Left lung (tissue), 14 donors: ENCODE measurements at places on chromosomes 12 and 14. TPM values are rescaled to one million over a fixed set of nuclear protein-coding genes. Genes with fewer than 3 reads are reported as not detected.

- no peak for DNase-seq
Measured at GRCh38 chr12:6106218-6106617, 18.3 kb downstream of the VWF start.

Gene CCDC175
- polyA plus RNA-seq = 0.41 TPM

DNA sequence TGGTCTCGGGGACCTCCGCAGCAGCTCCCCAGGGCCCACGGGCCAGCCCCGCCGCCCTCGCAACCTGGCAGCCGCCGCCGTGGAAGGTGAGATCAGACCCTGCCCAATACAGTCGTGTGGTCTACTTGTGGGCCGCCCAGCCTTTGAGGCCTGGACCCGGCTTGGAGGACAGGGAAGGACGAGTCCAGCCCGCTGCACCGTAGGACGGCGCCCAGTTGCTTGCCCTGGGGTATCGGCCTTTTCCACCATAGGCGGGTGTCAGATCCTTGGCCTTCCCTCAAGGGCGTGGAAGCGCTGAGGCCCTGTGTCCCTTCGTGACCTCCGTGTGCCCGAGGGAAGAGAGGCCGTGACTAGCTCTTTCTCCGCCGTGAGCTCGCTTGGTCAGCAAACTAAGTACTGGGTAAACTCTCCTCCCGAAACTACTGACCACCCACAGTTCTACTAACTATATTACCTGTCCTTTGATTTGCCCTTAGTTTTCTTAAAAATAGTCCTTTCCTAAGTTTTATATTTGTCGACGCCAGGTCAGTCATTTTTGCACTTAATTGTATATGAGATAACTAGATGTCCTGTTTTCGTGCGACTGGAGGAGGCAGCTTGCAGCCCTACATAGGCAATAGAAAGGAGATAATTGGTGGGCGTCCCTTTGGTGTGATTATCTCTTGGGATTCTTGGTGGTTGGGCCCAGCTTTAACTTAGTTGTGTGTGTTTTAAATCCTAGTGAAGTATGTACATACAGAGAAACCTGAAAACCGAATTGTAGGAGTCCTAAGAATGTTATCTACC, 757 bp downstream of the SLC25A3 start:
- DNase-seq = peak; percentile 52

- DNase-seq = no peak
Measured at GRCh38 chr12:130983328-130984017, 29.8 kb downstream of the ADGRD1 start.

- DNase-seq = no peak
Measured at GRCh38 chr14:23183158-23183470, 346 bp downstream of the SLC7A8 start.

DNA sequence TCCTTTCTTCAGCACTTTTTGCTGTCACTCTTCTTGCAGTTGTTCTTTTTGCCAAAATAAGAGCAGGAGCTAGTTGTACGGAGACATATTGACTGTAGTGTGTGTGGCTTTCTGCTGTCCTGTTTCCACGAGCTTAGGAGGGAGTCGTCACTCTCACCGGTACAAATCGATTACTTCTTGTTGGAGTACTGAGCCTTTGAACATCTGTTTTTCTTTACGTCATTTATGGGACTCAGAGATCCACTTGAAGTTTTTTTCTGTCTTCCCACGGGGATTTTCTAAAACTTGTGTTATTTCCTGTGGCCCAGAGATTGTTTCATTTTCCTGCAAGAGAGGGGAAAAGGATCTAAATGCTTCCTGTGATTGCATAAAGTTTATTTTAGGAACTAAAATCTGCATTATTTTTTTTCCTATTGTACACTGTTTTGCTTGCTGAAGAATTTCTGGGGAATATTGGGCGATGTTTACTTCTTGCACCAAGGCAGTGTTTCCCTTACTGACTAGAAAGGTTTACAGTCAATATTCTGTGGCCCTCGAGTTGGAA, 199.8 kb upstream of the ARHGAP5 start:
- no peak for DNase-seq

GRCh38 chr12:47650469-47650868, 55.4 kb downstream of the RPAP3 start:
- no peak for DNase-seq

GRCh38 chr14:106681568-106681967, 1155.2 kb downstream of the TMEM121 start:
- no peak for DNase-seq

GRCh38 chr14:35963209-35963608, 137.1 kb downstream of the BRMS1L start:
- no peak for DNase-seq

DNA sequence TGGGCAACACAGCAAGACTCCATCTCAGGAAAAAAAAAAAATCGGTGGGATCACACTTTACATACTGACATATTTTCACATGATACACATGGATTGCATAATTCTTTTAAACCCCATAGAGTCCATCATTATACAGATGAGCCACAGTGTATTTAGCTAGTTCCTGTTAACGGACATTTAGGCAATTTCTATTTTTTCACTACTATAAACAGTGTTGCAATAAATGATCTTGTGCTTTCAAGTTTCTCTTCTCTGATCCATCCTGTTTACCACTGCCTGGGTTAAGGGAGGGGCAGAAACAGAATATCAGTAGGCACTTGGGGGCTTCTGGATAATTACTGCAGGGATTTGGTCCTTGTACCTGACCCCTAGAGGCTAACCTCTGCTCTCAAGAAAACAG, 43.4 kb upstream of the SPTLC2 start:
- no peak for DNase-seq

Gene EEA1
- polyA plus RNA-seq = 18.3 TPM

GRCh38 chr12:2835691-2836403, 1.0 kb upstream of the NRIP2 start:
- DNase-seq = no peak

DNA sequence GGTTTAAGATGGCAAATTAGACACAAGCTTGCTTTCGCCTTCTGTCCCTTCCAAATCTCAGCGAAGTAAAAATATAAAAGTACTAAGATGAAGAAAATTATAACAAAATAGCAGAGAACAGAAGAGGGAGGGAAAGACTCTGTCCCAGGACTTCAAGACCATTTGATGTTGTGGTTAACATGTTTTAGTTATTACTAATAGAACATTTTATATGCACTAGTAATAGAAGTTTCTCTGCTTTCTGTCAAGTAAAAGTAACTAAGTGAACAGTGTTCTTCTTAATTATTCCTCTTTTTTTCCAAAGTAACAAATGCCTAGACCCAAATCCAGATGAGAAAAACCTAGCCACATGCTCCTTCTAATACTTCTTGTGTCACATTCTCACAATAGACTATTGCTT, 85.1 kb upstream of the DAAM1 start:
- no peak for DNase-seq

DNA sequence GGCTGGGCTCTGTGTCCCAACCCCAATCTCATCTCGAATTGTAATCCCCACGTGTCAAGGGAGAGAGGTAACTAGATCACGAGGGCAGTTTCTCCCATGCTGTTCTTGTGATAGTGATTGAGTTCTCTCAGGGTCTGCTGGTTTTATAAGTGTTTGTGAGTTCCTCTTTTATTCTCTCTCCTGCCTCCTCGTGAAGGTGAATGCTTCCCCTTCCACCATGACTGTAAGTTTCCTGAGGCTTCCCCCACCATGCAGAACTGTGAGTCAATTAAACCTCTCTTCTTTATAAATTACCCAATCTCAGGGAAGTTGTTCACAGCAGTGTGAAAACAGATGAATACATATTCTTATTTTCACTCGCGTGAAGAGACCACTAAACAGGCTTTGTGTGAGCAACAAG, 148.2 kb downstream of the TMEM30B start:
- no peak for DNase-seq

Gene CEP128
- 6.6 TPM for polyA plus RNA-seq

DNA sequence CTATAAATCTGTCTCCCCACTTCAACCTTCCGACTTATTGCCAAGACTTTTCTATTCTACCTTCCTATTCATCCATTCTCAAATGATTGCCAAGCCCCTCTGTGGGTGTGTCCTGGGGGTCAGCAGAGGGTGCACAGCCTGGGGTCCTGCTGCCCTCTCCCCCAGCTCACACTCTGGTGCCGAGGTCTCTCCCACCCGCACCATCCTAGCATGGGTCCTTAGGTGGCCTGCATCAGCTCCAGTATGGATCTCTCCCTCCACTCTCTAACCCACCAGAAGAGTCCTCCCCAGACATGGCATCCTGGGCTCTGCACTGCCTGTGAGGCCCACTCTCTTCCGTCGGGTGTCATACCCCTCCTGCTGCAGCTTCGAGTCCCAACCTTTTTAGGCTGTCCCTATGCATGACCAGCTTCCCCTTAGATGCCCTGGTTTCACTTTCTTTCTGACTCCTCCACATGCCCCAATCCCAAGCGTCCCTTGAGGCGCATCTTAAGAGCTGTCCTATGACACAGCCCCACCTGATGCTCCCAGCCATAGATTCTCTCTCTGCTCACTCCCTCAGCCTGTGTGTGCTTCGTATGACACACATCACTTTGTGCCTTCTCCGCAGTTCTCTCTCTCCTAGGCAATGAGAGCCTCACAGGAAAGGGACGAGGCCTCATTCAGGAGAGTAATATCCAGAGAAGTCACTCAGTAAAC, 43.9 kb downstream of the GIT2 start:
- no peak for DNase-seq

GRCh38 chr12:131223171-131223761, 269.6 kb downstream of the ADGRD1 start:
- no peak for DNase-seq

GRCh38 chr12:108167974-108168373, 38.9 kb downstream of the WSCD2 start:
- no peak for DNase-seq

- no peak for DNase-seq
Measured at GRCh38 chr12:108637222-108637971, 3.7 kb upstream of the SELPLG start.

Gene KRT2
- not detected for polyA plus RNA-seq

Gene GPR132
- polyA plus RNA-seq = 0.68 TPM

DNA sequence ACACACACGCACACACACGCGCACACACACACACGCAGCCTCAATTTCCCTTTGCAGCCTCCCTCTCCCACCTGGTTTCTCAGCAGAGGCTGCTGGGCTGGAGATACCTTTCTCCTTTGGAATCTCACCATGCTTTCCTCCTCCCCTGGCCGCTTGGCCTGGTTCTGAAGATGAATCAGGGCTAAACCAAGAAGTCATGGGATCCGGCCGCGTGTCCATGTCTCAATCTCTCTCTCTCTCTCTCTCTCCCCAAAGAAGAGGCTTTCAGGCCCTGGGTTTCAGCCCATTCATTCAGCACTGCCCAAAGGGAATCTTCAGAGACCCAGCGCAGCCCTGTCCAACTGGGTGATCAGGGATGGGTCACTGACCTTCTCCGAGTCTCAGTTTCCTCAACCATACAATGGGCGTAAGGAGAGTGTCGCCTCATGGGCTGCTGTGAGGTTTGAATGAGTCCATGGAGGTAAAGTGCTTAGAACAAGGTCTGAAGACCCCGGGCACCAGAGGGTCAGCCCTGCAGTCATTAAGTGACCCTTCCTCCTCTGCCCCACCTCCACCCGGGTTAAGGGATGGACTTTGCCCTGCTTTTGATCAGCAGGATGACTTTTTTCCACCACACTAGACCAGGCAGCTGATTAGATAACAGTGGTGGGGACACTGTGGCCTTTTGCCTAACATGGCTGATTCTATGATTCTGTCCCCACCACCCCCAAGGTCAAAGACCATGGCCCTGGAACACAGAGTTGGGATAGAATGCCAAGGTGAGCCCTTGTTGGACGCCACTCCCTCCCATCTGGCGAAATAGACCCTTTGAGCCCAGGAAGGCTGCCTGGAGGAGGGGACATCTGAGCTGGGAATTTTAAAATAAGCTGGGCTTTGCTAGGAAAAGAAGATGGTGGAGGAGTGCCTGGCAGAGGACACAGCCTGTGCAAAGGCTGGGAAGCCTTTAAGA, 42.1 kb downstream of the SCARB1 start:
- DNase-seq = no peak

DNA sequence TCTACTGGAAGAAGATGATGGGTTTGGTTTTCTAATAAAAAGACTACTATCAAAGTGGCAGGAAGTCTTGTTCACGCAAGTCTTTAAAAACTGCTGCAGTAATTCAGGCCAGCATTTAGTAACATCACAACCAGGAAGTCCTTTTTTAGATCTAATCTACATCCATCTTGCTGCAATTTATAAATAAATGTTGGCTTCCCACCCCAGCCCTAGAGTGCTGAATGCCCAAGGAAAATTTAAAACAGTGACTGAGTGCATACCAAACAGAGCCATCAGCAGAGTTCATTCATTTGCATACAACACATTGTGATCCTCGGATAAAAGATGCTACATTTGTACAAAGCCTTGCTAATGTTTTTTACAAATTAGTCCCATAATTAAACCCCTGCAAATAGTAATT, 72.1 kb downstream of the PHLDA1 start:
- DNase-seq = no peak

Gene CCDC88C
- polyA plus RNA-seq = 36.3 TPM

DNA sequence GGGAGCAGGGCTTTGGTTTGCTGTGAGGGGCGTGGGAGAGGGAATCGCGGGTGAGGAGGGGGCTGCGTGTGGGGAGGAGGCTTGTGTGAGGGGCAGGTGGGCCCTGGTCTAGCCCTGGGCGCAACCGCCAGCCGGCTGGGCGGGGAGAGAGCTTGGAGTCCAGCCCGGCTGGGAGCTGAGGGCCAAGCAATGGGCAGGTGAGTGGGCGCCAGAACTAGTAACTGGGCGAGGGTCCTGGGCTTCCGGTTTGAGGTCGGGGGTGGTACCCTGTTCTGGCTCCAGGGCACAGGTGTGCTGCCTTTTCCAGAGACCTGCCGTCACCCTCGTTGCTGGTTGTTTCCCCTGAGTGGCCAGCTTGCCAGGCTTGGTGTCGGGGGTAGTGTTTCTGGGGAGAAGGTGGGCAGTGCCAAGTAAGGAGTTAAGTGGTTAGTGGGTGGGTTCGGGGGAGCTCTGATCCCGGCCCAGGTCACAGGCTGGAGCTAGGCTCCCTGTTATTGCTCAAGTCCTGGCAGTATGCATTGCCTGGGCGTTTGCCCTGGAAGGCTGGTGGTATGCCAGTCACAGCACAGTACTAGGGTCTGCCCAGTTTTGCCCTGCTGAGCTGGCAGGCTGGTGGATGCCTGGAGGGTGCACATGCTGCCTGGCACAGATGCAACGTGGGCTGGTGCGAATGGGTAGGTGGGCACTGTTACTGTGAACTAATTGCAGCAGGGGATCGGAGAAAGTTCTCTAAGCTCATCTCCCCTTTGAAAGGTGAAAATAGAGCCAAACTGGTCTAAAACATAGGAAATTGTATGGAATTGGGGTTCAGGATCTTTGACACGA, 683 bp downstream of the CIPC start:
- DNase-seq = peak; percentile 89
